ENCODE measurements at places on chromosomes 5 and 9.

DNA sequence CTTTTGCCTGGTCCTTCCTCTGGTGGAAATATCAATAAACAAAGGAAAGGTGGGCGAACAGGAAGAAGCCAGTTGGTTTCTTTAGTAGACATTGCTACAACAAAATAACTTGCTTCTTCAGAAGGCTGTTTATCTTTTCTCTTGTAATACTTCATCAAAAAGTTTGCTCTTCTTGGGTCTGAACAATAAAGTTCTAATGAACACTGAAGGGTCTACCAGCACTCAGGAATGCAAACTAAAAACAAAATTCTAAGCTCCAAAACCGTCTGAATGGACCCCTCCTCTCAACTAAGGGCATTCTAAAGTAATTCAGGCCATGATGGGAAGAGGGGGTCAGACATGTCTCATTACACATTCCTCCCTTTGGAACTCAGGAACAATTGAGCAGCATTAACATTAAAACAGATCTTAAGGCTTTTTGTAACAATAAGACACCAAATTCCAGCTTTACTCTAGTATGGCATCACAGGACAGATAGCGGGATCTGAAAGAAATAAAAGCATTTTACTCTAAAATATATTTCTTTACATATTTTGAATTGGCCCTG lies 2.3 kb downstream of the TBCA start:
- no peak for DNase-seq

DNA sequence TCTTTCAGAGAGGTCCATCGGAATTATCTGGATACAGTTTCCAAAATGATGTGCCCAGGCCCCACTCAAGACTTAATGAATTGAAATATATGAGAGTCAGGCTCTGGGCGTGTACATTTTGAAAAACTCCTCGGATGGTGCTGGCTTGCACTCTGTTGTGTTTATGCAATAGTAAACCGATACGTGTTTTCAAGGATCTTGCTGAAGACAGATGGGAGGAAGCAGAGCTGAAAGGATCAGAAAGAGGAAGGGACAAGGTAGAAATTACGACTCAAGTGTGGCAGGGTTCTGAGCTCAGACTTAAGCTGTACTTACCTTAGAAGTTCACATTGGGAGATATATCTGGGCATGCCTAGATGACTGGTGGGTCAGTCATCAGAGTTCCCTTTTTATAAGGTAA lies 13.7 kb upstream of the STOM start:
- DNase-seq: no peak

DNA sequence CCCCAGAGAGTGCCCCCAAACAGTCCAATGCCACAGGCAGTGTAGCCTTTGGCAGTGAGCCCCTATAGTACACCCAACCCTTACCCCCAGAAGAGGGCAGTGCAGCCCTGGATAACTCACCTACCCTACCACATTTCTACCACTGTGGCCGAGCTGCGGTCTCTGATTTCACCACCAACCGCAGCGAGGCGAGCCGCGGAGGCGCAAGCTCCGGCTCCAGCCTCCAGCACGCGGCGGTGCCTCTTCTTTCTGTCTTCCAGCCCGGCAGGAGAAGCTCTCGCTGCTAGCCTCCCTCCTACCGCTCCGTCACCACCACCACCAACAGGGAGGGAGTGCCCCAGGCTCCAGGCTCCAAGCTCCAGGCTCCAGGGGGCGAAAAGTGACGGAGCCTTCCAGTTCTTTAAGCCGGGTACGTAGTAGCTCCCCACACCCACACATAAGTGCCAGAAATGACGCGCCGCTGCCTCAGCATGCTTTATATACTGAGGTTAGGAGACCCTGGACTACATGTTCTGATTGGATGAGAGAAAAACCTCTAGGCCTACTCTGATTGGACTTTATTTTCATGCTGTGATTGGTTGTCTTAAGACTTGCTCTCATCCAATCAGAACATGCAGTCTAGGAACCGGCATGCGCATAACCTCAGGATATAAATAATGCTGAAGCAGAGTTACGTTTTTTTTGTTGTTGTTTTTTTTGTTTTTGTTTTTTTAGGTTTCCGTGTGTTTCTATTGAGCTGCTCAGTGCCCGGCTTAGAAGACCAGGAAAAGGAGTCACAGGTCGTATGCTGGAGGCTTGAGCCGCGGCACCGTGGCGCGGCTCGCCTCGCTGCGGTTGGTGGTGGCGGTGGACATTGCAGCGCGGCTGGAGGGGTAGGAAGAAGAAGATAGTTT lies at the start of gene PCAT7:
PCAT7 (plus strand) TSS at position 645 of the 893 bp plus-strand sequence.
- no peak for DNase-seq

GRCh38 chr9:90053027-90053426 lies 448.2 kb downstream of the GADD45G start:
- no peak for DNase-seq

- no peak for DNase-seq
These were observed 9.7 kb upstream of the CHD1 start for GRCh38 chr5:98938464-98938863.

- no peak for DNase-seq
These were observed 5.7 kb downstream of the EDIL3 start for GRCh38 chr5:84378961-84379360.

DNA sequence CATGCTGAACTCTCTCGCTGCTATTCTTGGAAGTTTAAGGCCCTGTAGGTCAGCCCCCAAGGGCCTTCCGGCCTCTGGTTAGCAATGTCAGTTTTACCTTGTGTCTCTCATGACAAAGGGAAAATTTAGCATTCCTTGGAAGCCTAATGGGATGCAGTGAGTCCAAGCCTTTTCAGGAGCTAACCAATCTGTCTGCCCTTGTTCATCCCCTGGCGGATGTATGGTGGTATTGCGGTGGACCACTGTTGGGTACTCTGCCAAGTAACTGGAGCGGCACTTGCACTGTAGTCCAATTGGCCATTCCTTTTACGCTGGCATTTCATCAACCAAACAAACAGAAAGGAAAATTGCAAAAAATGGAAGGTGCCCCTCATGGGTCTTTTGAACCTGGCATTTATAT lies 318.4 kb upstream of the NMUR2 start:
- no peak for DNase-seq

GRCh38 chr5:123285122-123286023 lies 137.8 kb downstream of the CEP120 start:
- DNase-seq: no peak

- no peak for DNase-seq
These were observed 19.4 kb upstream of the C1QTNF3 start for GRCh38 chr5:34062419-34062818.

DNA sequence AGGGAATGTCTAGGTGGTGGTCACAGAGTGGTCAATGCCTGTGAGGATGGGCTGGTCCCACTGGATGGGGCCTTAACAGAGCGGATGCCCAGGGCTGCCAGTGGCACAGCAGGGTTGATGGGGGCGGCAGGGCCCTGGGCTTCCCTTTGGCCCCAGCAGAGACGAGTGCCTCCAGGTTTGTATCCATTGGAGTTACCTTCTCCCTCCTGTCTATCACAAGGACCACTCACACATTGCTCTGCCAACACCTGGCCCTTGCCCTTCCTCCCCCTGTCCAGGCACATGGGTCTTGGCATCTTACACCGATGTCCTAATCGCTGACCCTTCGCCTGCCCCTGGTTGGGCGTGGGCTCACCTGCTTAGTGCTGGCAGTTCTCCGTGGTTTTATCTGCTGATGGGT lies 26.2 kb upstream of the IRX4 start:
- DNase-seq: no peak

DNA sequence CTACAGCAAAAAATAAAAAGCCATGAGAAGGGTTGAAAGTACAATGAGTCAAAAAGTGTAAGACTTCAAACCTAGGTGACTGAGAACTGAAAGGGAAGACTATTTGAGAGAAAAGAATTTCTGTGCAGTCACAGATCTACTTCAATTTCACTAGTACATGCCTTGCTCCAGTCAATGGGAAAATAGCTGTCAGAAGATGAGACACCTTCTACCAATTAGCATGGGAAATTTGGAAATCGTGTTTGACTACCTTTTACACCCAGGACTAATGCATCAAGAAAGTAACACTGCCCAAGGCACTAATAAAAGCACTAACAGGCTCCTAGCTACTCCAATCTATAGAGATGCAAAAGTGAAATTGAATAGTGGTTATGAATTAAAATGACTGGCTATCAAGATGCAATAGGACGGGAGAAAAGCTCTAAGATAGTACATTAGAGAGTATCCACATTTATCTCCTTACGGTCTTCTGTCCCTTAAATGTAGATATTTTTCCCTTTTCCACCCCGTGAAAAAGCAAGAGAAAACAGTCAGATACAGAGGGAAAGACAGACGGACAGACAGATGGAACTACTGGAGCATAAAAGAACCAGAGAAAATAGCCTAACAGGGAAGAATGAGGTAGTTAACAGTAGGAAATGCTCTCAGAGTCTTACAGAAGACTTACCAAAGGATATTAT lies 15.2 kb downstream of the ERP44 start:
- no peak for DNase-seq

DNA sequence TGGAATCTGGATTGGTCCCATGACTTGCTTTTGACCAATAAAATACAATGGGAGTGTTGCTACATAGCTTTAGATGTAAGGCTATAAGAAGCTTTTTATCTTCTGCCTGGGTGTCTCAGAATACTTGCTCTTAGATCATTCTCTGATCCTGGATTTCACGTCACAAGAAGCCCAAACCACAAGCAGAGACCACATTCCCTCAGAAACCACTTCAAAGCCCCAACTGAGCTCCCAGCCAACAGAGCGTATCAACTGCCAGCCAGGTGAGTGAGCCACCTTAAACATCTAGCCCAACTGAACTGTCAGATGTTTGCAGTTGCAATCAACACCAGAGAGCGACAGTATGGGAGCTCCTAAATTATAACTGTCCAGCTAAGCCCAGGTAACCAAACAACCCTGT lies 687.1 kb downstream of the TLE1 start:
- DNase-seq: no peak

- no peak for DNase-seq
These were observed 30.1 kb upstream of the FAM120AOS start for GRCh38 chr9:93483497-93483896.

DNA sequence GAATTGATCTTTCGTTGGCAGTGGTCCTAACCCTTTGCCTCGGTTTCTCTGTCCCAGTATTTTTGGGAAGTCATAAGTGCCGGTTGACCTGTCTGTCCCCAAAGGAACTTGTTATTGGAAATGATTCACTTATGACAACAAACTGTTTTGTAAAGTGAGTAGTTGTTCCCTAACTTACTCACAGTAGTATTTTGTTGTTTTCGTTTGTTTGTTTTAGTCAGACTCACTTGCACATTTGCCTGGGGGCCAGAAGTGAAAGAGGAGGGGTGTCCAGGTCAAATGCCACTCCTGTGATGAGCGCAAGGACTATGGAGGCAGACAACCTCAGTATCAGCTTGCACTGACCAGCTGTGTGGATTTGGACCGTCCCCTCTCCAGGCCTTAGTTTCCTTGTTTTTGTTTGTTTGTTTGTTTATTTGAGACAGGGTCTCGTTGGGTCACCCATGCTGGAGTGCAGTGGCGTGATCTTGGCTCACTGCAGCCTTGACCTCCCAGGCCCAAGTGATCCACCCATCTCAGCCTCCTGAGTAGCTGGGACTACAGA lies 47.3 kb downstream of the ANKRD55 start:
- no peak for DNase-seq

DNA sequence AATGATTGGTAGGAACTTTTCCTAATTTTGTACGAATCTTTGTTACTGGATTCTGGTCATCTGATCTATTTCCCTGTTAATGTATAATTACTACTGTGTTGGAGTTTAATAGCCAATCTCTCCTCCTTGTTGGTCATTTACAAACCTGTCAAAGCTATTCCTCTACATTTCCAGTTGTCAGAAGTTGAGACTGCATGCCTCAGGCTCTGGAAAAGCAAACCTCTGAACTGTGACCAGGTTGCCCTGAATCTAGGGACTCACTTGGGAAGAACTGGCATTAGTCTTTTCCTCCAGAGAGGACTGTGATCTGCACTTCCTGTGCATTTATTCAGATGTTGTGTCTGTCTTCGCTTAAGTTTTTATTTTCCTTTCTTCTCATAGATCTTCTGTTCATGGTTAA lies 16.1 kb downstream of the PDLIM4 start:
- no peak for DNase-seq

DNA sequence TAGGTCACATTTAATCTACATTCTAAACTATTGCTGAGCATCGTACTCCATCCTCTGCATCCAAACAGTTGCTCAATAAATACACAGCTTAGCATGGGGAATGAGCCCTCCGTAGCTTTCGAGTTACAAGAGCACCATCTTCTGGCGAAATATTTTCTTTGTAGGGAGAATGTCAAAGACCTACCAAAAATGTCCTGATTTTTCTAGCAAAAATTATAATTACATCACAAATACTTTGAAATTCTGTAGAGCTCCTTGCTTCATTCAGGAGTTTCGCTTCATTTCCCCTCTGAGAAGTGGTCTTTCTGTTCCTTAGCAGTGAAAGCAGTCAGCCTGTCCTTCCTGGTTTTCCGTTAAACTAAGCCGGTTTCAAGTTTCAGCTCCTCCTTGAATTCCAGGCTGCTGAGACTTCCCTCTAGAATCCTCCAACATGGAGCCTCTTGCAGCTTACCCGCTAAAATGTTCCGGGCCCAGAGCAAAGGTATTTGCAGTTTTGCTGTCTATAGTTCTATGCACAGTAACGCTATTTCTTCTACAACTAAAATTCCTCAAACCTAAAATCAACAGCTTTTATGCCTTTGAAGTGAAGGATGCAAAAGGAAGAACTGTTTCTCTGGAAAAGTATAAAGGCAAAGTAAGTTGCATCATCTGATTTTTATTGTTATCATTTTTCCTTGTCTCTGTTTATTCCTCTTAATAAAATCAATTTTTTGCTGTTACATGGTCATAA lies at the start of gene GPX8:
GPX8 (plus strand) TSS at position 409 of the 730 bp plus-strand sequence; CDS start at position 431, 22 bp downstream.
- no peak for DNase-seq

DNA sequence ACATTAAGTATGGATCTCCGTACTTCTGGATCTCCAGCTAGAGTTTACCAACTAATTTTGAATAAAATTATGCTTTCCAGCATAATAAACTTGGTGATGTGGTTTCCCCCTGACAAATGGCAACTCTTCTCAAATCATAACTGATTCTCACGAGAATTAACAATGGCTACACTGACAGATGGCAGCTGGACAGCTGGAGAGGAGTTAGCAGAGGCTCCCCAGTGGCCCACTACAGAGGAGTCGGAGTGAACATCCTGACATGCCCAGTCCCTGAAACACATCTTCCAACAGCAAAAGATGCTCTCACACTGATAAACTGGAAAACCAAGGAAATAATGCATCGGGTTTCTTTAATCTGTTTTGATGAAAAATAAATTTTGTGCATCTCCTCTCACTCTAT lies 239.6 kb downstream of the MAN2A1 start:
- no peak for DNase-seq

- DNase-seq: no peak
These were observed 4.5 kb downstream of the MACIR start for GRCh38 chr5:103263054-103263453.

- DNase-seq: no peak
These were observed 183.5 kb downstream of the CAVIN4 start for GRCh38 chr9:100761276-100761802.

- DNase-seq: no peak
These were observed 22.8 kb downstream of the SMIM3 start for GRCh38 chr5:150801117-150801927.

DNA sequence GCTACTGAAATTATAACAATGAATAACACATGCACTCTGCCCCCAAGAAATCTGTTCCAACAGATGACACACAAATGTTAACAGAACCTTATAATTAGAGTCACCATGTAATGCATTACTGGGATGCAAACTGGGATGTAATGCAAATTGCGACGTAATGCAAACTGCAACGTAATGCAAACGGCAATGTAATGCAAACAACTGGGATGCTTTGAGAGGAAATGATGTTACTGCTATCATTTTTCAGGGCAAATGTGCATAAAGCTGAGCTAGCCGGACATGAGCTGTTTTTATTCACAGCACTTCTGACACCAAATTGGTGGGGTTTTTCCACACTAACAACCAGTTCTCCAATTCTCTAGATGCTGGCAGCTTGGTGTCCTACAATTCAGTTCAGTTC lies 117.2 kb downstream of the ADAMTS16 start:
- no peak for DNase-seq

Data from stimulated activated CD8-positive, alpha-beta memory T cell treated with anti-CD3 and anti-CD28 coated beads, Interleukin-4, amount 100 ng/mL, for 1 hour (primary cell).